ENCODE measurements at places on chromosomes 2 and 18.

DNA sequence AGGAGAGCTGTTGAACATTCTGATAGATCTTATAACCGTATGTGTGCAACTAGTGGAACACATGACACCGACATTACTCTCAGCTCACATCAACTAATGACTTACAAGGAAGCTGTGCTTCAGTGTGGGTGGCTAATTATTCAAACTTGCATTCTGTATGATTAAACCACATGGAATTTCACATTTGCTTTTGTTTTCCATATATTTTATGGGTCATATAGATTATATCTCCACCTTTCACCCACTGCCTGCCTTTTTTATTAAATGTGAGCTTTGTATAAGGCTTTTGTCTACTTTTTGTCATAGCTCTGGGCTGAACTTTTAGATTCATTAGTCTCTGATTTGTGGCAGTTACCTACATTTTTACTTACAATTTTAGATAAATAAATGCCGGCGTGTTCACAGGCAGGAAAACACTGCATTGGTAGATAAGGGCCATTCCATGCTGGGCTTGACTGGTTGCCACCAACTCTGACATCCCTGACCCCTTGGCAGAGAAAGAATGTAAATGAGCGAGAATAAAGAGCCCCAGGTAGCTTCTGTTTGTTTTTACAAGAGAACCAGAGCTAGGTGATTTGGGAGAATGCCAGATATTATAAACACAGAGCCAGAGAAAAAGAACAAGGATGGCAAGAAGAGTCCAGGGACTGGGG, 35.7 kb downstream of the LYPD6 start:
- DNase-seq, result no peak

DNA sequence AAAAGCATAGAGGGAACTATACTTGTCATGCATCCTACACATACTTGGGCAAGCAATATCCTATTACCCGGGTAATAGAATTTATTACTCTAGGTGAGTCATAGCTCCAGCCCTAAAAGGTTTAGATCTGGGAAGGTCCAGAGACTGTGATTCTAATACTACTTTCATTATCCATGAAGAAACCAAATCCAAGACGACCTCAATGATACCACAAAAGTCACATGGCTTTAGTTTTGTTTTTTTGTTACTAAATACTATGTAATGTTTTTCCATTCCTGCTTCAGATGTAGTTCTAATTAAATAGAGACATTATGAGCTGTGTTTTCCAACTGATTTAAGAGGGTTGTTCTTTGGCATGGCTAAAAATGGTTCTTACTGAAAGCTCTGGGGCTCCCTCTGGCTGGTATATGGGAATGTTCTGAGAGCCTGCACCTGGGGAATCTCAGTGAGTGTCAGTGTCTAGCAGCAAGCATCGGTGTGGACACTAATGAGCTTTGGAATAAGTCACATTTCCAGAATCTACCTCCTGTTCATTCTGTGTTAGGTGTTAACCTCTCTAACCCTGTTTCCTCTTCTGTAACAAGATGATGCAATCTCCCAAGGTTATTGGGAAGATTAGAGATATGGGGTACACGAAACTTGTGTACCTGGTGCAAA, 20.5 kb upstream of the IL1RL2 start:
- no peak for DNase-seq

- DNase-seq, result no peak
Measured at GRCh38 chr18:35055105-35055504, 13.9 kb downstream of the MAPRE2 start.

DNA sequence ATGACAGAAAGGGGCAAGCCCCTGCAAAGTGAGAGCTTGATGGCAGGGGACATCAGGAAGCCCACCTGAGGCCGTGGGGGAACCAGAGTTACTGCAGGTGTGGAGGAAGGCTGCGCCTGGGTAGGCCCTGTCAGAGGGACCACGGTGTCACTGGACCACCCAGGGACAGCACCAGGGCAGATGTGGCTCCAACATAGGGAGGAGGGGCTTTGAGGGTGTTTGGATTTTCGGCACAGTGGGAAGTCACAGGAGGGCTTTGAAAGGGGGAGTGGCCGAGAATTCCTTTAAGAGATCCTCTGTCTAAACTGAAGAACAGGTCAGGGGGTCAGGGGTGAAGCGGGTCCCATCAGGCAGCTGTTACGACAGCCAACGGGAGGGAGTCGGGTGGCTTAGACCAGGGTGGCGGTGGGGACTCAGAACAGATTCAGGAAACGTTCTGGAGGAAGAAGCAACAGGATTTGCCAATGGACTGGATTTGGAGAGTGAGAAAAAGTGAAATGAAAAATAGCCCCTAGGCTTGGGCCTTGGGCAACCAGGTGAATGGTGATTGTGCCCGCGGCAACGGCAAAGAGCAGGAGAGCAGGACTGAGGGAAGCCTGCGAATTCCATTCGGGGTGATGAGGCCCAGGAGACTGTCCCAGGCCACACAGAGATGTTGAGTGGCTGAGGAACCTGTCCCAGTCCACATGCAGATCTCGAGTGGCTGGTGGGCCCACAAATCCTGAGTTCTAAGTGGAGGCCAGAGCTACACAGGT, 166.1 kb downstream of the LAMA1 start:
- DNase-seq, result no peak

DNA sequence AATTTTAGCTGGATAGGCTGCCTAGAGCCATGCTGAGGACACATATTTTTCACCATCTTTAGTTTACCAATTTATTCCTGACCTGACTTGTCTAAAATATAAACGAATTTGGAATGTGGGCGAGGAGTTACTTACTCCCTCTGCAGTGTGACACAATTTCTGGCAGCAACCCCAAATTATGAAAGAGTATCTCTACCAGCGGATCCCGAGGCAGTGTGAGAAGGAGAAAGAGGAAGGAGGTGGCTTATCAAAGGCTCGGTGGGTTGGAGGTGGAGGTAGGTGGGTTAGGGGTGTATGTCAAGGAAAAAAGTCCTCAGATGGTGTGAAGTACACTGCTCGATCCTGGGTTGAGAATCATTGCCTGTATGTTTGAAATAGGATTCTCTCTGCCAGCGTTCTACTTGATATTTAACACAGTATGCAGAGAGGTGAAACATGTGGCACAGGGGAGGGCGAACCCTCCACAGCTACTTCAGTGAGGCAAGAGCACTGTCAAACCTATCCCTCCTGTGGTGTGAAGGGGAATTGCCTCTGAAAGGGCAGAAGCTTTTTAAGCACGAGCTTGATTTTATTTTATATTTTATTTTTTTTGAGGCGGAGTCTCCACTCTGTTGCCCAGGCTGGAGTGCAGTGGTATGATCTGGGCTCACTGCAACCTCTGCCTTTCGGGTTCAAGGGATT, 76.0 kb downstream of the RFTN2 start:
- peak; percentile 60 for DNase-seq

GRCh38 chr2:233844064-233844807, 10.1 kb downstream of the HJURP start:
- DNase-seq, result no peak

DNA sequence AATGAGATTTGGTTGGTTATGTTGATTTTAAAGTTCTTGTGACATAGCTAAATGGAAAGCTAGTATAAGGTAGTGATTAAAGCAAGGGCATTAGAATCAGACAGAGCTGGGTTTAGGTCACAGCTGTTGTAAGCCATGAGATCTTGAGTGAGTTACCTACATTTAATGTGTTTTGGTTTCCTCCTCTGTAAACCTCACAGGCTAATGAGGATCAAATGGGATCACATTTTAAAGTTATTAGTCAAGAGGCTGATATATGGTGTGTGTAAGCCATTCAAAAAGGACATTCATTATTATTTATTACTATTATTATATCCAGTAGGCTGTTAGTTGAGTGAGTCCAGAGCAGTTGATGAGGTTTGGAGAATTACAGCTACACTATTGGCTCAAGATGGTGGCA, 416.2 kb downstream of the IRS1 start:
- no peak for DNase-seq

DNA sequence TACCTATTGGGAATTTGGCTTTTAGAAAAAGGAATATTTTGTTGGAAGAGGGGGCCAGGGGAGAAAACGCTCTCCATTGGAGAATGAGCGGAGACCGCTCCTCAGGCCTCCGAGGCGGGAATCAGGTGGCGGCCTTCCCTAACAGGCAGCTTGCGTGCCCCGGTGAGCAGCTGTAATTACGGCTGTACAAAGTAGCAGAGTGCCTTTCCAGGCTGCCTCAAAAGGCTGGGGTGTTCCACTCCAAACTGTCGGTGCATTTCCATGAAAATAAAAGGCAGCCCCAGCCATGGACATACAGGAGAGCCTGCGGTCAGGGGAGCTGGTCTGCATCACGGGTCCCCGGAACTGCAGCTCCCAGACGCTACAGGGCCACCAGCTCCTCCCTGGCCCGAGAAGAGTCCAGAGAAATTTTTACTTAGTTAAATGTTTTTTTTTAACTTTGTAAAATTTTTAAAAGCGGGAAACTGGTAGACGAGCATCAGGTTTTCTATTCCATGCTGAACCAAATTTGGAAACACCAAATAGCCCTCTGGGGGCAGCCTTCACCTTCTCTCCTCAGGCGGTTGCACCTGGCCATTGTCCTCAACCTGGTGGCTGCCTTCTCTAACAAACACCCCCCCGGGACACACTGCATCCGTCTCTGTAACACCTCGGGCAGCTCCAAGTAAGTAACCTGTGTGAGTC, 209.3 kb upstream of the SALL3 start:
- no peak for DNase-seq

DNA sequence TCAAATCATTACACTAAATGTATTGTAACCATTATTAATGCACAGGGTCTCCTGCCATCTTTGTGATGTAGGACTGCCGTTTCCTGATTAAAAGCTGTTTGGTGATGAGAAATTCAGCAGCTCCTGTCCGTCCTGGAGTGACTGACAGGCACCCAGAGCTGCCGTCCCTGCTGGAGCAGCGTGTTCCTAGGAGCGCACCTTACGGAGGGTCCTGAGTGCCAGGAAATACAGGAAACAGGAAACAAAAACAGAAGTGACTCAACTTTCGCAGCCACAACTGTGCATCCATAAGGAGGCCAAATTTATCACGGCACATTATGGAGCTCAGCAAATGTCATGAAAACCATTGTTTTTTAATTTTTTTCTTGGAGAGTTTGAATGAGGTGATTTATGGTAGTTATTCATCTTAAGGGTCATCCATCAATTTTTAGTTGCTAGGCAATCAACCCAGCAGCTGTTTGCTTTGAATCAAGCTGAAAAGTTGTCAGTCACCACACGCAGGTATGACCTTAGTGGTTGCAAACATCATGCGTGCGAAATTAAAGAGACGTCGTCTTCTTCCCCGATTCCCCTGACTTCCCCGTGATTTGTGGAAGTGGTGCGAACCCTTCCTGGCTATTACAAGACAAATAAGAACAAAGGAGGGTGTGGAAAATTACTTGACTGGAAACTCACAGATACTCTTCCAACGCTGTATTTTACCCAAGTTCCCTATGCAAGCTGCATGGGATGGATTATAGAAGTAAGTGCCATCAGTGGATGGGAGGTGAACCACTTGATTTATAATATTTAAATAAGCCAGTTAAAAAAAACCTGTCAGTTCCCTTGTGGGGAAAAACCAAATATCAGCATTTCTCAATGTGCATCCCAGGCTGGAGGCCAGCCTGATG, 19.8 kb downstream of the TSHZ1 start:
- no peak for DNase-seq

GRCh38 chr2:19901442-19902215, at the start of gene TTC32:
TSS of gene TTC32 (minus strand) at chr2:19901983. CDS start at chr2:19901854, 129 bp downstream.
- DNase-seq, result peak; percentile 89

DNA sequence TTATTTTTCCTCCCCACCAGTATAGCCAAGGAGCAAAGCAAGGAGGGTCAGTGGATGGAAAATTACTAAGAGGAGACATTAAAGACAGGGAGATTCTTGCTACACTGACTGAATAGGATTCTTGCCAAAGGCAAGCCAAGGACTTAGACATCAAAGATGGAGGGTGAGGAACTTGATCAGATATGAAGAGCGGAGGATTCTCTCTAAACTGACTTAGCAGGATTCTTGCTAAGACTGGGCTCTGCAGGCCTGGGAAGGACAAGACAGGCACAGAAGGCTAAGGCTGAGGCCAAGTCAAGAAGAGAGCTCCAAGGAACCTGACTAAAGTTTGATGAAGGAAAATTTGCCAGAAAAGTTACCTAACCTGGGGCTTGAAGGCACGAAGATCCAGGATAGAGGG, 143.9 kb upstream of the RMP24 start:
- DNase-seq, result no peak

DNA sequence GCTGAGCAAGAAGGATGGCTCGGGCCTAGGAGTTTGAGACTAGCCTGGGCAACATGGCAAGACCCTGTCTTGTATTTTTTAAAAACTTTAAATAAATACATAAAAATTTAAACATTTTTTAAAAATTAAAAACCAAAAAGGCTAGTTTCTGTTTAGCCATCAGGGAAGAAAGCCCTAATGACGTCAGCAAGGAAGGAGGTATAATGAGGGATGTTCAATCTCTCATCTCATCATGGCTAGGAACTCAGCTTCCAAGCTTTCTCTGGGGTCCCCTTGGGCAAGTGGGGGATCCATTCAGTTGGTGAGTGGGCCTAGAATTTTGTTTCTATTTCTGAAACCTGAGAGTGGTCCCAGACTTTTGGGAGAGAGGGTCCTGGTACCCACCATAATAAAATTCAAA, 35.1 kb upstream of the SLC25A52 start:
- no peak for DNase-seq

DNA sequence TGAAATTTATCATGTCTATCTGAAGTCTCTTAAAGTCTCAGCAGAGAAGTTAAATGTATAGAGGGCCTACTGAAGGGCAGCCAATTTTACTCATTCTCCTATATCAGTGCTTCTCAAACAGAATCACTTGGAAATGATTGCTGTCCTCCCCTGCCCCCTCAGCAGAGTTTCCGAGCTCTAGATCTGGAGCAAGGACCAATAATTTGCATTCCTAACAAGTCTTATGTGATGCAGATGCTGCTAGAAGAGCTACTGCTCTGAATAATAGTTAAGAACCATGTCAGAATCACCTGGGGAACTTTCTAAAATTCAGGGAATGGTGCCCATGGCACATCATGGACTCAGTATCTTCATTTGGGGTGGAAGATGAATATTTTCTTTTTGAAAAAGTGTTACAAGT, 105.6 kb upstream of the EPHA4 start:
- DNase-seq, result no peak

DNA sequence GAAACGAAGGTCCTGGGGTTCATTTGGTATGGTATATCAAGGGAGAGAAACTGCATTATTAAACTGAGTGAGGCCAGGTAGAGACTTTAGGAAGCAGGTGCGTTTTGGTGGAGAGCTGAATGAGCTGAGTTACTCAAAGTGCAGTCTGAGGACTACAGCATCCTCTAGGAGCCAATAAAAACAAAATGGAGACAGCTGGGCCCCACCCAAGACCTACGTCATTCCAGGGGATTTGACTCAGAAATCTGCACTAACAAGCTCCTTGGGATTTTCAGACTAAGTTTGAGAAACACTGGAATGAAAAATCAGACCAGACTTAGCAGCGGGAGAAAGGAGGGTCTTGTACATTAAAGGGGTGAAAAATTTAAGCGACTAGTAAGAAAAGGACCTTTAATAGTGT, 131.5 kb downstream of the UXS1 start:
- DNase-seq, result no peak

All from GM20000 (cell line).